Stimulated activated CD4-positive, alpha-beta T cell treated with anti-CD3 and anti-CD28 coated beads, TNF-alpha, amount 100 ng/mL, for 1 hour (primary cell): ENCODE measurements at places on chromosomes 5 and 9.
A peak's percentile ranks its signal among the peaks of the same experiment; 100 is the strongest.

- DNase-seq, result no peak
Measured at GRCh38 chr5:130151239-130151638, 247.0 kb downstream of the CHSY3 start.

DNA sequence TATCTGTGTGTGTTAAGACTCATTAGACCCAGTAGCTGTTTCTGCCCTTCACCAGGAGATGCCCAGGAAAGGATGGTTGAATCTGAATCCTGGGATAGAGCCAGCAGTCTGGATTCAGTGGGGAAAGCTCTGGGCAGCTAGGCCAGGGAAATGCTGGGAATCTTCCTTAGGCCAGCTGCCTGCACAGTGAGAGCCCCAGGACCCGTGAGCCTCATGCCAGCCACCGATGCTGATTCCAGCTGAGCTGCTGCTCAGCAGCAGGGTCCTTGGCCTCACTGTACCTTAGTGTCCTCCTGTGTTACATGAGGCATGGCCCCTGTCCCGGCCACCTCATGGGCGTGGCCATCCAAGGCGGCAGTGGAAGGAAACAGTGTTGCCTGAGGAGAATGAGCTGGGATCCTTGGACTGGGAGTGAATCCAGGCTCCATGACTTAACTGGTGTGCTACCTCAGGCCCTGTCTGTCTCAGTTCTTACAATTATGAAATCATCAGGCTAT is 87.1 kb downstream of the AMBP start:
- no peak for DNase-seq

DNA sequence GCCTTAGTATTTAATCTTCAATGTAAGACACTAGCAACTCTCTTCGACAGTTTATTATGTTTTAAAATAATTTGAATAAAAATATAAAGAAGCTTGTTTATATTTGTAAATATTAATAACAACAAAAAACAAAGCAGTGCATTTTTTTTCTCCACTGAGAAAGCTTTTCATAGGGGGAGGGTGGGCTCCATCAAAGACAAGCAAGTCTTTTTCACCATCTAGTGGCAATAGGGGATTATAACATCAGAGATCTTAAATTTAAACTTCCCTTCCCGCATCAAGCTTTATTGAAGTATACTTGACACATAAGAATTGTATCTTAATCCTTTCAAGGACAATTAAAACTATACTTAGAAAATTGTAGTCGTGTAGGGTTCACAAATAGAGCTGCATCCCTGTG is 9.3 kb upstream of the OR13F1 start:
- no peak for DNase-seq

GRCh38 chr5:139688088-139688702 is 40.0 kb downstream of the CXXC5 start:
- no peak for DNase-seq

- DNase-seq, result no peak
Measured at GRCh38 chr5:21831145-21831787, 1021.9 kb downstream of the CDH12 start.

GRCh38 chr9:98135558-98135934 is 16.5 kb upstream of the TRIM14 start:
- DNase-seq, result no peak

DNA sequence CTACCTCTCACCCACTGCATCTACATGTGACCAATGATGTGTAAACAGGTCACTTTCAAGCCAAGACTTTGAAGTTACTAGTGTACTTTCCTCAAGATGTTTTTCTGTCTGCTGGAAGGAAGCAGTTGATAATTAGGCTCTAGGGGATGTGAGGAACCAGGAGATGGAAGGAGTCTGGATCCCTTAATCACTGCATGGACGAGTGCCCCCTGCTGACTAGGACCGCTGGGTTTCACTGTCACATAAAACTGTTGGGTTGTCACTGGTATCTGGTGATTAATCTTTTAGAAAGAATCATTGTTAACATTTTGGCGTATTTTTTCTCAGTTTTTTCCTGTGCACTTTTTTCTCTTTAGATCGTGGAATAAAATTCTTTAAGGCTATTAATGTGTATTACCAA is 79.5 kb downstream of the SREK1 start:
- DNase-seq, result no peak

DNA sequence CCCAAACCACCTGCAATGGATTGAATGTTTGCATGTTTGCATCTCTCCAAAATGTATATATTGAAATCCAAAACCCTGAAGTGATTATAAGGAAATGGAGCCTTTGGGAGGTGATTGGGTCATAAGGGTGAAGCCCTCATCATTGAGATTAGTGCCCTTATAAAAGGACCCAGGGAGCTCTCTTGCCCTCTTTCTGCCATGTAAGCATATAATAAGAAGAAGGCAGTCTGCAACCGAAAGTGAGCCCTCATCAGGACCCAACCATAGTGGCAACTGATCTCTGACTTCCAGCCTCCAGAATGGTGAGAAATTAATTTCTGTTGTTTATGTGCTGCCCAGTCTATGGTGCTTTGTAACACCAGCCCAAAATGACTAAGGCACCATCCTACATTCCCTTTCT is 115.7 kb upstream of the EFNA5 start:
- no peak for DNase-seq

GRCh38 chr5:67050125-67050524 is 146.5 kb downstream of the CD180 start:
- DNase-seq, result no peak

- DNase-seq, result no peak
Measured at GRCh38 chr5:37830348-37830747, 9.5 kb downstream of the GDNF start.

DNA sequence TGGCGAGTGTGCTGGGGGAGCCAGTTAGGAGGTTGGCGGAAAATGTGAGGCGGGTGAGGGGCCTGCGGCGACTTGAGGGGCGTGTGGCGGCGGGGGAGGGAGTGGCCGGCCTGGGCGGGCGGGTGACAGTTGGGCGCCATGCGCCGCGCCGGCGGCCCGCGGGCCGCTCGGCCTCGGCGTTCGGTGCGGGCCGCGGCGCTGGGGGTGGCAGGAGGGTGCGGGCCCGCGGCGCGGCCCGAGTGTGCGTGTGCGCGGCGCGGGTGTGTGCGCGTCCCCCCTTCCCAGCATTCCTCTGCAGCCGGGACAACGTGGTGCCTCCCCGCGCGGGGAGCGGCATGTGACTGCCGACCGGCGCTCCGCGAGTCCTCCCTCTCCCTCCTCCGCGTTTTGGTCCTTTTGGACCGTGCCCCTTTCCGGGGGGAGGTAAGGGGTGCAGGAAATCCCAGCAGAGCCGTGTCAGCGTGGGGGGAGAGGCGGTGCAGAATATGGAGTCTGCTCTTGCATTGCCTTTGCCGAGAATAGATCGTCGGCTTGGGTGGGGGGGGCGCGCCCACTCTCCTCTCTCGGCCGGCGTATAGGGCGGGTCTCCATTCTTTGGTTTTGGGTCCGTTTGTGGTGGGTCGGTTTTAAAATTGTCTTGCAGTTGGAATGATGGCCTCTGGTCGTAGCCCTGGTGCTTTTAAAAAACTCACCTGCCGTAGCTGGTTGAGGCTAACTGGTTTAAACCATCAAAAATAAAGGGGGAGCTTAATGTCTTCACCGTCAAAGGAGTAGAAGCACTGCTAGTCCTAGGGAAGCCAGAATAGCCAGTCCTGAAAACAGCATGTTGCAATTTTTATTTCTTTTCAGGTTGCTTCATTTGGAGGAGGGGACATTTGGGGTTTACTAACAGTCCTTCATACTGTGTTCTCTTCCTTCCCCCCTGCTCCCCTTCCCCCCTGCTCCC is 2.0 kb downstream of the LARP1 start:
- DNase-seq, result peak; percentile 45

GRCh38 chr5:160760008-160760407 is 92.0 kb downstream of the ATP10B start:
- no peak for DNase-seq

DNA sequence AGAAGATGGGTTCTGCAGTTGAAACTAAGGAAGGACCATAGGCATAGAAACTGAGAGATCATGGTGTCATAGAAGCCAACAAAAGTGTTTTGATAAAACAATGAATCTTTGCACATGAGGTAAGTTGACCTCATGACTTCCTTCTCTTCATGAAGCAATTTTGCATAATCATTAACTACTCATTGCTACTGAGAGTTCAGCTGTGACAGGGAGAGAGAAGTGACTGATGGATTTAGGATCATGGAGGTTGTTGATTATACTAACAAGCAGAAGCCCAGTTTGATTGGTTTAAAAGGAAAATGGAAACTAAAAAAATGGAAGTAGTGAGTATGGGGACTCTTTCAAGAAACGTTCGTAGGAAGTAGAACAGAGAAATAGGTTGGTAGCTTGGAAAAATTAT is 51.2 kb downstream of the PARP8 start:
- no peak for DNase-seq

GRCh38 chr9:37002413-37003217 is 31.5 kb downstream of the PAX5 start:
- no peak for DNase-seq

GRCh38 chr9:128372784-128373183 is 1.6 kb downstream of the URM1 start:
- no peak for DNase-seq

DNA sequence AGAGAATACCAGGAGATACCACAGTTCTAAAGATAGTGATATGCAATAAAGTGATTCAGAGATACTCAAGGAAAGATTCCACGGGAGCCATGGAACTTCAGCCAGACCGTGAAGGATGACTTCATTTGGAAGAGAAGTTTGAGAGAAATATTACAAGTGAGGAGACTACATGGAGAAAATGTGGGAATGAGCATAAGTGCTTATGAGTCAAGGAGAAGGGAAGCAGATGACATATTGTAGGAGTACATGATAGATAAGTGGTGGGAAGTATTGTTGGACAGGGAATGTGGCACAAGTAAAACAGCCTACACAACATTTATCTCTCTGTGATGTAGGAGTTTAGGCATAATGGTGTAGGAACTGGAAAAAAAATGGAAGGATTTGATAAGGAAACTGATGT is 122.1 kb upstream of the FBXL17 start:
- no peak for DNase-seq

GRCh38 chr9:130879863-130880411 is 16.7 kb downstream of the QRFP start:
- no peak for DNase-seq

DNA sequence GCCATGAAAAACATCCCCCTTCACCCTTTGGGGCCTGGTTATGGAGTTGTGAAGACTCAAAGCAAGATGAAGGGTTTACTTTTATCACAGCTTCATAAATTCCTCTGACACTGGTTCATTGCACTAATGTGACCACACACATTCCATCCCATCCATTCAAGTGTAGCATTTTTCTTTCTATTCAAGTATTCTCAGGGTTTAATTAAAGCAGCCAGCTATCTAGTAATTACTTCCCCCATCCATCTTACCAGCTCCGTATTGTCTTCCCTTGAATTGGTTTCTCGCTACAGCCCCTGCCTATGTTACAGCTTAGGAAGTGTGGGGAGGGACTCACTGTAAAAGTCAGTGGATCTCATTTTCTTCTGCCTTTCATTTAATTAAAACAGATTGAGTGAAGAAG is 387.0 kb upstream of the RFX3 start:
- DNase-seq, result no peak

DNA sequence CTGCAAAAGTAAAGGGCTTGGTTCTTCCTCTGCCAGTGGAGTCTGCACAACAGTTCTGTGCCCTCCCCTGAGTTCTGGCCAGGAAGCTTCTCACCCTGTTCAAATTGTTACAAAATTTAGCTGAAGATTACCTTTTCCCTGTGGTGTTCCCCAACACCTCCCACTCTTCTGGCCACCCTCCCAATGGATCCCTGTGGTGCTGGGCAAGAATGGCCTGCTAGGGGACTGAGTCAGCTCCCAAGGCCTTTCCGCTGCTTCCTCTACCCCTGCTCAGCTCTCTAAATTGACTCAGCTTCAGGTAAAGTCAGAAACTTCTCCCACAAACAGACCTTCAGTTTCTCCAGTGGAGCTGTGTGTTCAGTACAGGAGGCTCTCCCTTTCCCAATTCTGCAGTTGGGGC is 186.0 kb downstream of the NR2F1-AS1 start:
- DNase-seq, result no peak

DNA sequence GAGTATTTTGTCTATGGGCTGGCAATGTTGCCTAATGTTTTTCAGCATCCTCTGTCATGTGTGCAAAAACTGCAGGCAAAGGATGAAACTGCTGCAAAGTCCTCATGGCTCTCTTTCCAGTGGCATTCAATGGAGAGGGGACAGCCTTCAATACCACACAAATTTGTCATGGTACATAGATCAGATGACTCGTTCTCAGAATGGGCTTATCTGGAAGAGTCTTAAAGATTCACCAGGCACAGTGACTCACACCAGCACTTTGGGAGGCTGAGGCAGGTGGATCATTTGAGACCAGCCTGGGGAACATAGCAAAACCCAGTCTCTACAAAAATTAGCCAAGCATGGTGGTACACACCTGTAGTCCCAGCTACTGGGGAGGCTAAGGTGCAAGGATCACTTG is 5.3 kb downstream of the CDKN2AIPNL start:
- no peak for DNase-seq
